ENCODE measurements at places on chromosomes 11 and 22.

- no peak for DNase-seq
Observed at GRCh38 chr22:50199829-50200460, 866 bp upstream of the SELENOO start.

DNA sequence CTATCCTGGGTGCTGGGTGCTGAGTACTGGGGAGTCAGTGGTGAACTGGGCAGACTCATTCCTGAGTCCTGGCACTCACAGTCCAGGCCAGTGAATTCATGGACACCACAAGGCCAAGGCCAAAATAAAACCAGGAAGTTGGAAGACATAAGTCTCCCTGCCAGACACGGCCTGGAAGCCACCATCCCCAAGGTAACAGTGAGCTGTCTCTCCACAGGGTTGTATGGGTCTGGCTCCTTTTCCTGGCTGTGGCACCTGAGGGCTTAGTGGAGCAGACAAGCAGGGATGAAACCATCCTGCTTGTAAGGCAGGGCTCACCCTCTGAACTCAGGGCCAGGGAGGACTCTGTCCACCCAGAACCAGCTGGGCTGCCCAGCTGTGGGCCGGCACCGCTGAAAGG lies 54.7 kb upstream of the ALX4 start:
- no peak for DNase-seq

DNA sequence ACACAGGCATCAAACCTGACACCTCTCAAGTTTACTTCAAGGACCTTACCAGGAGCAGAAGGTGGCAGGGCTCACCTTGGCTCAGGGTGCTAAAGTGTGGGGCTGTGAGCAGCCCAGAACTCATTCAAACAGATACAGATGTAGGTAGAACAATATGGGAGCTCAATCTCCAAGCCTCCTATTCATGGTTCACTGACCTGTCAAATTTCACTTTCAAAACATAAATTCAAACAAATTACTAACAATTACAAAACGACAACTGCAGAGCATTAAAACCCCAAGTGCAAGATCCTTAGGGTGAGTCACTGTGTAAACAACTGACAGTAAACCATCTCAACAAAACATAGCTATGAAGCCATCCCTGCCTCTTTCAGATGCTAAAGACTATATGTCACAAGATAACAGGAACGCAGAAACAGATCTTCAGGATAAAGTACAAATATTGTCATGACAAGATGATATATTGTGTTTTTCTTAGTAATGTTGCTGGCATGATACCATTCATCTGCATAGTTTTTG lies 303.5 kb upstream of the ANO3 start:
- peak; percentile 8 for DNase-seq

DNA sequence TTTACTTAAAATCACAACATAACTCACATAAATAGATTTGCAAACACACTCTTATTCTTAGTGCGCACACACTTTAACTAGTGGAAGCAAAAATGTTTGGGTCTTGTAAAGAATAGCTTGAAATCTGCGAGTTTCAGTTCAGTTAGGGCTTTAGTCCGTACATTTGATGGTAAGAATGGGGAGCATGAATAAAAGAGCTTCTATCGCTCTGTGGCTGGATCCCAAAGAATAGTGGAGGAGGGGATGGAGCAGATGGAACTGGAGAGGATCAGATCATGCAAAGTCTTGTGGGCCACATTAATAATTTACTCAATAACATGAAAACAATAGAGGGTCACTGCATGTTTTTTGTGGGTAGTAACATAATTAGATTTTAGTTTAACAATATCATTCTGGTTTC lies 44.3 kb downstream of the DNHD1 start:
- DNase-seq = no peak

DNA sequence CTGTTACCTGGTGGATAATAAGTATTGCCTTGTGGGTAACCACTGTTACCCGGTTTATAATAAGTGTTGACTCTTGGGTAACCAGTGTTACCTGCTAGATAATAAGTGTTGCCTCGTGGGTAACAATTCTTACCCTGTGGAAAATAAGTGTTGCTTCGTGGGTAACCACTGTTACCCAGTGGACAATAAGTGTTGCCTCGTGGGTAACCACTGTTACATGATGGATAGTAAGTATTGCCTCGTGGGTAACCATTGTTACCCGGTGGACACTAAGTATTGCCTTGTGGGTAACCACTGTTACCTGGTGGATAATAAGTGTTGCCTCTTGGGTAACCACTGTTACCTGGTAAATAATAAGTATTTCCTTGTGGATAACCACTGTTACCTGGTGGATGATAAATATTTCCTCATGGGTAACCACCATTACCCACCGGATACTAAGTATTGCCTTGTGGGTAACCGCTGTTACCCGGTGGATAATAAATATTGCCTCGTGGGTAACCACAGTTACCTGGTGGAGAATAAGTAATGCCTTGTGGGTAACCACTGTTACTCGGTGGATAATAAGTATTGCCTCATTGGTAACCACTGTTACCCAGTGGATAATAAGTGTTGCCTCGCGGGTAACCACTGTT lies 8.7 kb upstream of the NXPE4 start:
- no peak for DNase-seq

GRCh38 chr22:33919391-33920196 lies 682 bp downstream of the LARGE1 start:
- DNase-seq = no peak

- no peak for DNase-seq
Observed at GRCh38 chr11:119436093-119436492, 13.1 kb upstream of the THY1 start.

GRCh38 chr11:94533696-94534630 lies 9.8 kb upstream of the FUT4 start:
- no peak for DNase-seq

DNA sequence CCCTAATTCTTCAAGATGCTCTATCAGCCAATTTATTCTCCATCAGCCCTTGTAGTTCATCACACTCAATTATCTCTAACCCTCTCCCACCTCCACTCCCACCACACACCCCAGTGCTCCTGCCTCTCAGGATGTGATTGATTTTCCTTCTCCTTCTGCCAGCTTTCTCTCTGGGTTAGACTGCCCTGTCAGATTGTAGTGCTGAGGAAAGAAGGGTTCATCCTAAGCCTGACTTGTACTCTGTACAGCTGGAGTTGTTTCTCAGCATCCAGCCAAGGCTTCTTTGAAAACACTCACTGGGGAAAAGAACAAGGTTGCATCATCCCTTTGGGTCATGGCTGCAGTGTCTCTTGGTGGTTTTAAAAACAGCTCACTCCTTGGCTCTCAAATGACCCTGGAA lies 61.2 kb downstream of the CECR2 start:
- DNase-seq = peak; percentile 27

GRCh38 chr11:115712296-115712695 lies 208.1 kb upstream of the CADM1 start:
- DNase-seq = no peak

GRCh38 chr22:20463324-20464095 lies 25.9 kb upstream of the SCARF2 start:
- DNase-seq = no peak

DNA sequence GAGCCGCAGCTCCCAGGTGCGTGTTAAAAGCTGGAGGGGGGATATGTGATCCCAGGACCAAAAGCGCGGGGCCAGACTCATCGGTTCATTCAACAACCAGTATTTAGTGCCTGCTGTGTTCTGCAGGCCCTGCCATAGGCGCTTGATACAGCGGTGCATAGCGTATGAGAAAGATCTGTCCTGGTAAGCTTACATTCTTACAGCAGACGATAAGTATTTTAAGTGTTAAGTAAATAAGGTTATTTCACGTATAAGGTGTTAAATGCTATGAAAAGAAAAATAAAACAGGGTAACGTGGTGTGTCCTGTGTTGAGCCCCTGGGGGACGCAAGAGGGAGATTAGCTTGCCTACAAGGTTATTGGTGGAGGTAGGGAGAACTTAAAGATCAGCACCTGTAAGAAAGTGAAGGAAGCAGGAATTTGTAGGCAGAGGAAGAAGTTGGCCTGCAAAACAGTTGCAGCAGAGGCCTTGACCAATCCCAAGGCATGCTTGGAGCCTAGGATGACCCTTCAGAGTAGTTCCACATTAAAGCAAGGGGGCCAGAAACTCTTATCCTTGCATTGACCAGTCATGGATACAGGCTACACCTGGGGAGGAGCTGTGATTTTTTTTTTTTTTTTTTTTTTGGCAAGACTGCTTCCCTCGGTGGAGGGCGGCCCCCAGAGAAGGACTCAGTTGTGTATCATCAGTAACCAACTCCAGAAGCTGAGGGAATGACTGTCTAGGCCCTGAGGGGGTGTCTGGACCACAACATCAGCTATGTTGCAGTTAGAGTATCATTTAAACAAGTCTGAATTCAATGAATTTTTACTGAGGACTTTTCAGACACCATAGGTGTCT lies 487 bp upstream of the LIPT2 start:
- peak; percentile 81 for DNase-seq

GRCh38 chr11:74634537-74634936 lies 42.2 kb downstream of the POLD3 start:
- DNase-seq = peak; percentile 87

DNA sequence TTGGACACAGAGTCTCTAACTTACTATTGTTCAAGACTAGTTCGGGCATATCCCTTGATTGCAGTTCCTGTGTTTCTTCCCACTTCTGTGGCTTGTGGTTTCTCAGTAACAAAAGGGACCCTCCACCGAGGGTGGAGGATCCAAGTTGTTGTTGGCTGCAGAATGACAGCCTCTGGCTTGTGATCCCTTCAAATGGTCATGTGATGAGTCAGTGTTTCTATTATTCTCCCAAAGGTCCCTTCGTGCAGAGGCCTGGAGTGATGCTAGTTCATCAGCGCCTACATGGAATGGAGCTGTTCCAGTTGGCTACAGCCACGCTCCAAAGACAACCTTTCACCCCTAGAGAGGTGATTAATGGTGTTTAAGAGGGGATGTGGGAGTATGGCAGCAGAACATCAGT lies 2.6 kb upstream of the VWCE start:
- peak; percentile 61 for DNase-seq

DNA sequence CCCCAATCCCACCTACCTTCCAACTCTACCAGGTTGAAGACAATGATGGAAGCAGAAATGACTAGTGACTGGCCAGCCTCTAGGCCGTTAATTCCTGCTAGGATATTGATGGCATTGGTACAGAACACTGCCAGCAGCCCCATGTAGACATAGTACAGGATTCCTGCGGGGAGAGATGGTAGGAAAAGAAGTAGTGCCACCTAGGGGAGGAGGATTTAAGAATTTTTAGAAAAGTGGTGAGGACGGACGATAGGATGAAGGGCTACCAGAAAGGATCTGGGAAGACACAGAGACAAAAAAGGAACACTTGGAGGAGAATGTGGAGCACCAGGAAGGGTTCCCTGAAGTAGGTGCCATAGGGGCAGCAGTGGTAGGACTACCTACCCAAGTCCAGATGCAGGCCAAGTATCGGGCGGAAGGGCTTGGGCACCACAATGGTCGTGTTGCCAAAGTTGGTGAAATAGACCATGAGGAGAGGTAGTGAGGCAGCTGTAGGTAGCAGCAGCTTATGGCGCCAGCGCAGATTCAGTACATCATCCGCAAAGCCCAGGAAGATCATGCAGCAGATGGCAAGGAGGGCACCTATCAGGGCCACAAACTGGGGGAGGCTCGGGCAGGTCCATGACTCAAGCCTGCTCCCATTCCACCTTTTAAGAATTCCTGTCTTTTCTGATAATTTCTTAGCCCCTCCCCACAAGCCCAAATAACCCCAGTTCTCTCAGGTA lies 1.2 kb downstream of the DPAGT1 start:
- DNase-seq = no peak

DNA sequence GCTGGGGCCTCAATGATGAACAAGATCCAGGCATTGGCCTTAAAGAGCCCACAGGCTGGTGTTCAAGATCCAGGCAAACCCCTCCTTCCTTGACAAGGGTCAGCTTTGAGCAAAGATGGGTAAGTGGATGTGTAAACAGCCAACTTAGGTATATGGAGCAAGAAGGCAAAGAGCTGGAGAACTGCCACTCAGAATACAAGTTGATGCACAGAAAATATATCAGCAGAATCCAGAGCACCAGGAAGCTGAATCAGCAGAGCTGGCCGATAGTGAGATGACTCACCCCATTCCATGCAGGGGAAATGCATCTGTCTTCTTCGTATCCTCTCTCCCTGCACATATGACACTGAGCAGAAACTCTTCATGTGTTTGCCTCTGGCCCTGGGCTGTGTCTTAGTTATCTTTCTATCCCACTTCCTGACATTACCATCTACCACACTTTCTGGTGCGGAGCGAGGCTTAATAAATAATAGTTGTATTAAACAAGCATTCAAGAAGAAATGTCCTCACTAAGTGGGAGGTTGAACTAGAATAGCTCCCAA lies 57.8 kb downstream of the ENDOD1 start:
- DNase-seq = peak; percentile 58

- DNase-seq = no peak
Observed at GRCh38 chr11:118079491-118079890, 2.6 kb downstream of the TMPRSS4 start.

GRCh38 chr11:88353835-88354496 lies 16.4 kb upstream of the CTSC start:
- DNase-seq = no peak

DNA sequence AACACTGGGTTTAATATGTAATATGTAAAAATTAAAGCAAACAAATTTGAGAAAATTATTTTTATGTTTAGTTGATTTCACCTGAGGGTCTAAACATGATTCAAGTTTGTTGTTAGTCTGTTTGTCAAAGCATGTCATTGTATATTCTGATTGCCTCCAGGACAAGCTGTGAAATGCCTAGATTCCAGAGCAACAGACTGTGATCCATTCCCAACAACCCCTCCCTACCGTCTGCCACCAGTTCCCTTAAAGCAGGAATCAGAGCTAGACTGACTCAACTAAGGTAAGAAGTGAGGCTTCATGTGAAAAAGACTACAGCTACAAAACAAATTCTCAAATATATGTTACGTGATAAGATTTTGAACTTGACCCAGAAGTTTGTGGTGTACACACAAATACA lies 304.2 kb downstream of the RAB38 start:
- no peak for DNase-seq

- peak; percentile 72 for DNase-seq
Observed at GRCh38 chr22:18012531-18012930, 11.8 kb downstream of the MICAL3 start.

GRCh38 chr11:126929179-126930061 lies 71.2 kb downstream of the KIRREL3 start:
- no peak for DNase-seq

GRCh38 chr11:12318791-12319438 lies 58.5 kb upstream of the PARVA start:
- no peak for DNase-seq

Data from epithelial cell of prostate (primary cell).